CD4-positive, alpha-beta T cell treated with Interleukin-15 for 4 hours (primary cell): ENCODE measurements at places on chromosomes 2 and 18.

DNA sequence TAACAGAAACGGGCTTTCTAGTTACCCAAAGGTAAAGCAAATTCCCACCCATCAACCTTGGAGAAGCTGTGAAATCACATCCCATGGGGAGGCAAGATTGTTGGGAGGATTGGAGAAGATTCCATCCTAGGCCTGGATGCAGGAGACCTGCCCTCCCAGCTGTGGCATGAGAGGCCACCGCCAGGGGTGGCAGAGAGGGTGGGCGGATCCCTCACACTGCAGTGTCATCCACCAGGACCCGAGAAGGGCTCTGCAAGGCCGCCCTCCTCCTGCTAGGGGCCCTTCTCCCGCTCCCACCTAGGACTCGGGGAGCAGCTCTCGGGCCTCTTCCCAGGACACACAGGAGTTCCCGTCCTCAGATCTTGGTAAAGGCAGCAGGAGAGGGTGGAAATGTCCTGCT, 15.5 kb upstream of the ATG16L1 start:
- no peak for DNase-seq

- DNase-seq, result no peak
These were observed 1.3 kb downstream of the SLC20A1 start for GRCh38 chr2:112646791-112647689.

DNA sequence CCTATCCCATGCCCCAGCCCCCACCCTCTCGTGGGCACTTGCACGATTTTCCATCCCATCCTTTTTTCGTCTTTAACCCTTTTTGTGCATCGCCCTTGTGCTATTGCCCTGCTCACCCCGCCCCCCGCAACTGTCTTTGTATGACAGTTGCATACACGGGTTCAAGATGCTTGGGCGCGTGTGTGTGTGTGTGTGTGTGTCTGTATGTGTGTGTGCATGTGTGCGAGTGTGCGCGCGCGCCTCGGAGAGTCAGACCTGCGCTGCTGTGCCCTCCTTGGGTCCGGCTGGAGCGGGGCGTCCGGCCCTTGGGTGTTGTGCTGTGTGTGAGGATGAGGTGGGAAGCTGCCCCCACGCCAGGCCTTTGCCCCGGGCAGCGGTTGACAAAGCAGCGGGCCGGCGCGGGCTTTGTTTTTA, 230.7 kb downstream of the HAUS1 start:
- DNase-seq, result no peak

DNA sequence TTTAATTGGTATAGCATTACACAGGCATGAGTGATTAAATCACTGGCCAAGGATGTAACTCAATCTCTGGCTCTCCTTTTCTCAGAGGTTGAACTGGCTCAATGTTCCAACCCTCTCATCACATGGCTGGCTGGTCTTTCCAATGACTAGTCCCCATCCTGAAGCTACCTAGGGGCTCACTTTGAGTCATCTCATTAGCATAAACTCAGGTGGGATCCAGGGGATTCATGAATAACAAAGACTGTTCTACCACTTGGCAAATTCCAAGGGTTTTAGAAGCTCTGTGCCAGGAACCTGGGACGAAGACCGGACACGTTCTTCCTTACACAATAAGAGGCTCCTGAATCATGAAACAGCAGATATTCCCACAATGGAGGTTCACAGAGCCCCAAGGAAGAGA, 145.0 kb upstream of the SPATS2L start:
- no peak for DNase-seq

- DNase-seq, result no peak
These were observed 13.2 kb downstream of the KCTD18 start for GRCh38 chr2:200496696-200497095.

GRCh38 chr2:108988076-108988795, 784 bp downstream of the EDAR start:
- no peak for DNase-seq

GRCh38 chr2:46886268-46887027, 29.2 kb downstream of the MCFD2 start:
- no peak for DNase-seq

- no peak for DNase-seq
These were observed 30.0 kb downstream of the IL1R2 start for GRCh38 chr2:102021779-102022178.

- DNase-seq, result no peak
These were observed 260.0 kb downstream of the ASXL3 start for GRCh38 chr18:33838054-33838453.

- DNase-seq, result no peak
These were observed 422.7 kb upstream of the CDH20 start for GRCh38 chr18:60910534-60910933.

- DNase-seq, result no peak
These were observed 3.9 kb downstream of the MAPRE2 start for GRCh38 chr18:35045121-35045520.

DNA sequence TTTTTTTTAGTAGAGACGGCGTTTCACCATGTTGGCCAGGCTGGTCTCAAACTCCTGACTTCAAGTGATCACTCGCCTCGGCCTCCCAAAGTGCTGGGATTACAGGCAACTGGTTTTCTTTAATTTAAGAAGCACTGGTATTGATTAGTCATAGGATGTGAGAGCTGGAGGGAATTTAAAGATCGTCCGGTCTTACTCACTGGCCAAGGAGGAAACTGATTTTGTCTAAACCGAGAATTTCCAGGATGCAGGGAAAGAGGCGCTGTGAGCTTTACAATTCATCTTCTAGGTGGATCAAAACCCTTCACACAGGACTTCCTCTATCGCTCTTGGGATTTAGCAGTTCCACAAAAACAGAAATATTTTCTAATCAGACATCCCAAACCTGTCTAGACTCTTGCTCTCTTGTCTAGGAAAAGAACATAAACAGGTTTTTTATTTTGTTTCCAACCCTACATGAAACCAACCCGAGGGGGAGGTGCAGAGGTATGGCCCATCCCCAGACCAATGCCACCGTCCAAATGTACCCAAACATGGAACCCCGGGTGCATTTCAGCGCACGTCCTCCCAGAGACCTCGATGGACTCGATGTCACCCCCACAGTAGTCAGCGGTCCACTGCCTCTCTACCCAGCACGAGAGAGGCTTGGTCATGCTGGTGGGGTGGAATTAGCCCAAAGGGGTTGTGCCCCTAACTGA, 12.5 kb upstream of the TUBB6 start:
- no peak for DNase-seq

DNA sequence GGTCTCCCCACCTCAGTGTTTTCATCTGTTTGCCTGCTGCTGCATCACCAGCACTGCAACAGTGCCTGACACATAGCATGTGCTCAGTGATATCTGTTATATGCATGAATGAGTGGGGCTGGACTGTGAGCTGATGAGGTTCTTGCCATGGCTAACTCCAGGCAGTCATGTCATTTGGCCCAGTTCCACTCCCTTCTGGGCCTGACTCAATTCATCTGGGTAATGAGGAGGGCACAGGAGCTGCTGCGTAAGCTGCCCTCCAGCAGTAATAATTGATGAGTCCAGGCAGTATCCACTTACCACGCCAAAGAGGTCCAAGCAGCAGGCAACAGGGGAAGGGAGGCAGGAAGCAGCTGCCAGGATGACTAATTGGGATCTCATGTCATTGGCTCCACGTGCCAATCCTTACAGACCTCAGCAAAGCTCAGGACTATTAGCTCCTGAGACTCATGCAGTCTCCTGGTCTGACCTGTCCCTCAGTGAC, 34.1 kb upstream of the MAT2A start:
- DNase-seq, result no peak

- DNase-seq, result no peak
These were observed 410.4 kb downstream of the RAD51AP2 start for GRCh38 chr2:17107871-17108270.

DNA sequence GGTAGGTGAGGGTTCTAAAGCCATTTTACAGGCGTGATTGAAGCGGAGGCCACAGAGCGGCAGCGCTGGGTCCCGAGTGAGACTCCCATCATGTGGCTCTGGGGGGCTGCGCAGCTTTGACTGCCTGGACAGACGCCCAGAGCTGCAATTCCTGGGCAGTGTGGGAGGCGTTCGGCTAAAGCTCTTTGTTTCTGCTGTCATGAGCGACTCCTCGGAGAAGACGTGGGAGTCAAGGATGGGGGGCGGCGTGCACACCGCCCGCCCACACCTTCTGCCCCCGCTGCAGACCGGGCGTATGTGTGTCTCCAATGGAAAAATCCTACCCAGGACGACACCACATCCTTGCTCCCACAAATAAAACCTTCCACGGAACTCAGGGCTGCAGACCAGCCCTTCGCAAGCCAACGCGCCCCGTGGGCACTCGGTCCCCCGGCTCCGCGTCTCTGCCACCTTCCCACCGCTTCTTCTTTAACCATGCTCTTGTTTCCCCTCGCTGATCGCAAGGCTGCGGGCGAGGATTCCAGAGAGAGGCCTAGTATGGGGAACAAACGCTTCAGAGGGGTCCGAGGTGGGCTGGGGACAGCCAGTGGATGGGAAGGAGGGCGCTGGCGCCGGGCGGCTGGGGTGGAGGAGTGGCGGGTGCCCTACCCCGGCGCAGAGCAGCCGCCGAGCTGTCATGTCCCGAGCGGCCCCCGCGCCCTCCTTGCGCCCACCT, 680 bp upstream of the LBH start:
- DNase-seq, result no peak

DNA sequence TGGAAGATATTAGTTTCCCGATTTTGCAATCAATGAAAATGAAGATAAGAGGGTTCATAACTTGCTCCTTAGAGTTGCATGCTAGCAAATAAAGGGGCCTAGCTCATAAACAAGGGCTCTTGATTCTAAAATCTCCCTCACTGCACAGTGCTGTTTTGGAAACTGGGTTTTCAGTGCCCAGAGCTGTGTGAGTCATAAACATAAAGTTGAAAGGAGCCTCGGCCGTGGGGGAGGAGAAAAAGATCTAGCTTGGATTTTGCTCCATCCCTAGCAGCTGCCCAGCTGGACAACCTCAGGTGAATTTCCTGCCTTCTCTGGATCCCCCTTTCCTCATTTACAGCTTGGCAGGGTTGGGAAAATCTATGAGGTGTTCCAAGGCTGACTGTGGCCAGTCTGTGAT, 42.5 kb downstream of the LYPD1 start:
- DNase-seq, result no peak

DNA sequence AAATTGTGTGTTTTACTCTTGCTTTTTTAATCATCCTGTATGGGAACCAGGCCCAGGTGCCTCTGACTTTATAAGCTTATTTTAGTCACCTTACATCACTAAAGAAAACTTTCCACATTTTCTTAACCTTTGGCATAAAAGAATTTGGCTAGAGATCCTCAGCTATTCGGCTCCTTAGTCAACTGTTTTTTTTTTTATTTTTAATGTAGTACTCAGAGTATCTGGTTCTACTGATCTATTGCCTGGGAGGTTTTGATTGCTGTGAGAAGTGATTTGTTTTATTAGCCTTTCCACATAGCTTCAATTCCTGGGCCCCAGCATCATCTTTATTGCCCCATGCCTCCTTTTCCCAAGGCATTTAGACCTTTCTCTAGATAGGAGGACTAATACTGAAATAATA, 121.0 kb downstream of the MYO1B start:
- DNase-seq, result no peak

DNA sequence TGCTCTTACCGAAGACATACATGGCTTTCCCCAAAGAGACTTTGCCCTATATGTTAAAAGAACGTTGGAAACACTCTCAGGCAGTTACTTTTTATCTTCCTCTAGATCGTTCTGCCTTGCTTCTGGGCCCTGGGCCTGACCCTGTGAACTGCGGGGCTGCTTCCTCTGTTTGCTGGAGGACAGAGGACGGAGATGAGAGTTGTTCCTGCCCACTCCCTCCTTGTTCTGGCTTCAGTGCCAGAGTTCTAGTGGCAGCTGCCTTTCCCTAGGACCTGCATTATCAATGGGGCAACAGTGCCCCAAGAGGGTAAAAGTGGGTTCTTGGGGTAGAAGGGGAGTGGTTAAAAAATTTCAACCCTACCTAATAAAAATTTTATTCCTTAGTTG, 6.5 kb upstream of the FN1 start:
- DNase-seq, result no peak

DNA sequence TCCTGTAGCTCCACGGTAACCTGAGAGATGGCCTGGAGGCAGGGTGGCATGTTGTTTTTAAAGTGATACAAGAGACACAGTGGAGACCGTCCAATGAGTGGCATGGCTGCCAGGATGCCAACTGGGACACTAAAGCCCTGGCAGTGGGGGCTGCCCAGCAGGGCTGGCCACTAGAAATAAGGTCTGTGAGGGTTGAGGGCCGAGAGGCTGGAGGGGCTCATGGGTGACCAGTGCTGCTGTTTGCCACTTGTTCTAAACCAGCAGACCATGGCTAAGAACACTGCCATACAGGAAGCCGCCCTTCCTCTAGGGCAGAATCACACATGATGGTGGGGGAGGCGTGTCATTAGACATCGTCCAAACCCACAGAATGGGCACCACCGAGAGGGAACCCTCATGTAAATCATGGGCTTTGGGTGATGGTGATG, 71.9 kb downstream of the ALPK2 start:
- DNase-seq, result no peak

- DNase-seq, result no peak
These were observed 38.6 kb upstream of the NCOA1 start for GRCh38 chr2:24452502-24452885.

GRCh38 chr2:216371721-216372702, at the start of gene MARCHF4:
Gene MARCHF4, minus strand, starts transcription at chr2:216372483. Its CDS starts 2,223 bp downstream, at chr2:216370260.
- DNase-seq, result peak; percentile 56

DNA sequence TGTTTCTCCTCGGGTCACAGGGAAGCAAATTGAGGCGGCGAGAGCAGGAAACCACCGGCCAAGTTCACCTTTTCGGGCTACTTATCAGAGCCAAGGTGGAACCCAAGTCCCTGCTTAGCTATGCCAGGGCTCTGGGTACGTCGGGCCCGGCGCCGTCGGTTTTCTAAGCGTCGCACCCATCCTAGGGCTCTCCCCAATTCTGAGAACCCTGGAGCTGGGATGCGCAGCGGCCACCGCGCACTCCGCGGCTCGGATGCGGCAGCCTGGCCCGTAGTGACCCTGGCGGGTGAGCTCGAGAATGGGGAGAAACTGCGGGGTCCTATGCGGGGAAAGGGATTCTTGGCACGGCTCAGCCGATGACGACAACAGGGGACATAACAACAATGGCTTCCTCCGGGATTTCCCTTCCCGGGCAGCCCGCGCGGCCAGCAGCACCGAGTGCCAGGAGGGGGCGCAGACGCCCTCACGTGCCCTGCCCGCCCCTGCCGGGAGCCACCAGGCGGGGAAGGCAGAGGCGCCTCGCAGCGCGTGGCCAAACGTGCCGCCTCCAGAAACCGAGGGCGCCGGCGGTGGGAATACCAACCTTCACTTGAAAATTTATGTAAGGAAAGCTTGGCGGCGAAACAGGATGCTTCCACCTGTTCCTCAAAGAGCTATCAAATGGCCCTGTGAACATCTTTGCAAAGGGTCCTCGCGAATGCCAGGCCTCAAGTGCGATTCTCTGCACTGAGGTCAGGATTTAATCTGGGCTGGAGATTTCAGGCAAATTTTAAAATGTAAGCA, 2.1 kb upstream of the SLC30A3 start:
- DNase-seq, result peak; percentile 50

- no peak for DNase-seq
These were observed 17.7 kb upstream of the CYP1B1 start for GRCh38 chr2:38093527-38094165.

GRCh38 chr2:81839780-81840179, 1535.2 kb upstream of the LRRTM1 start:
- no peak for DNase-seq

- DNase-seq, result no peak
These were observed 301.4 kb upstream of the CNTNAP5 start for GRCh38 chr2:123723706-123724105.

- no peak for DNase-seq
These were observed 89.7 kb upstream of the RNF152 start for GRCh38 chr18:61982475-61982874.
